ENCODE measurements at places on chromosomes 6 and 20.

DNA sequence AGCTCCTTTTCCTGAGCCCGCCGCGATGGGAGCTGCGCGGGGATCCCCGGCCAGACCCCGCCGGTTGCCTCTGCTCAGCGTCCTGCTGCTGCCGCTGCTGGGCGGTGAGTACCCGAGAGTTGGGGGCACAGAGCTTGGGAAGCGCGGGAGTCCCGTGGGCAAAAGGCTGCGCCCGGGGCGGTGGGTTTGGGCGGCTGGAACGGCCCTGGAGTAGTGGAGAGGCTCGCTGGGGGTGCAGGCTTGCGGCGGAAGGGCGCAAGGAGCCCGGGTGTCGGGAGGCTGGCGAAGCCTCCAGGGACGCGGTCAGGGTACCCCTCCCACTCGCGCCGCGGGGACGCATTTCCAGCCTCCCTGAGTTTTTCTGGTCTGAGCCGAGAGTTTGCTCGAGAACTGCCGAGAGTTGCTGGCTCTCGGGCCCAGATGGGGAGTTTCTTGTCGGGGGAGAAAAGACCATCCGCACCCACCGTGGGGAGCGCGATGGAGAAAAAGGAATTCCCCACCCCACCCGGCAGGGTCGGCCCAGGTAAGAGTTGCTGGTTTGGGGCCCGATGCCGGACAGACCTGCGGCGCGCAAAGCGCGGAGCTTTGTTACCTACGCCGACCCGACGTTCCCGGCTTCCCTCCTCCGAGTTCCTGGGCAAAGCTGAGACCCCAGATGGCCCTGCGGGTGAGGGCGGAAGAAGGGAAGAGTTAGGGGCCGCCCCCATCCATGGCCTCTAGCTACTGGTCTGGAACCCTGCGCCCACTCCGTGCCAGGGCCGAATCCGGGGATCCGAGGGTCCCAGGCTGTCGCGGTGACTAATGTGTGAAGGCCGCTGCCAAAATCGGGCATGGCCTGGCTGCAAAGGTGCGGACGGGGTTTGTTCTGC is 584 bp downstream of the PTK7 start:
- DNase-seq, result no peak

DNA sequence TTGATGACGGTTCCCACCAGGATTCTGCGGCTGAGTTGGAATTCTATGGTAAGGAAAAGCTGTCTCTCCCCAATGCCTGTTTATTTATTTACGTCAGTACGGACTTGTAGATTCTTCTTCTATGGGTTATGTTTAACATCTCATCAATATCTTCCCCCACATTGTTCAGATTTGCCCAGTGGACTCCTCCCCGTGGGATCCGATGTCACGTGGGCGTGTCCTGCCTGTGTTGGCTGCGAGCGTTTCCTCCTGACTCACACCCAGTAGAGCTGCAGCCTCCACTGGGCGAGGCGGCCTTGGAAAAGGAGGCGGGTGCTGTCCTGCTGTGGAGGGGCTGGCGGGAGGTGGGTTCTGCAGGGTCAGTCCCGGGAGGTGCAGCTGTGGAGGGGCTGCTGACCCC is 46.8 kb upstream of the SLCO4A1 start:
- no peak for DNase-seq

- no peak for DNase-seq
Observed at GRCh38 chr6:106959985-106960384, 14.5 kb downstream of the CD24 start.

GRCh38 chr6:112117554-112117953 is 30.2 kb downstream of the FAM229B start:
- DNase-seq, result no peak

DNA sequence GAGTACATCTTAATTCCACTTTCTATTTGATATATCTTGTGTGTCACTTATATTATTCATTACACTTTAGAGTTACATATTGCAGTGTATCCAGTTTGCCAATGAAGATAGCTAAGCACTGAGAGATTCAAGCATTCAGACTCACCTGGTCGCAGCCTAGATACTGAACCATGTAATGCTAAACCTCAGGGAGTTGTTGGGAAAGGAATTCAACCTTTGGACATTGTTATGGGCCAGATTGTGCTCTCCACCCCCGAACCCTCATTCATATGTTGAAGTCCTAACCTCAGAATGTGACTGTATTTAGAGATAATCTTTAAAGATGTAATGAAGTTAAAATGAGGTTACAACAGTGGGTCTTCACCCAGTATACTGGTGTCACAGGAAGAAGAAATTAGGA is 13.8 kb upstream of the KIF16B start:
- DNase-seq, result no peak

- DNase-seq, result no peak
Observed at GRCh38 chr6:148868314-148868713, 121.5 kb downstream of the UST start.

GRCh38 chr6:103183831-103184411 is 1675.8 kb downstream of the HACE1 start:
- DNase-seq, result no peak

DNA sequence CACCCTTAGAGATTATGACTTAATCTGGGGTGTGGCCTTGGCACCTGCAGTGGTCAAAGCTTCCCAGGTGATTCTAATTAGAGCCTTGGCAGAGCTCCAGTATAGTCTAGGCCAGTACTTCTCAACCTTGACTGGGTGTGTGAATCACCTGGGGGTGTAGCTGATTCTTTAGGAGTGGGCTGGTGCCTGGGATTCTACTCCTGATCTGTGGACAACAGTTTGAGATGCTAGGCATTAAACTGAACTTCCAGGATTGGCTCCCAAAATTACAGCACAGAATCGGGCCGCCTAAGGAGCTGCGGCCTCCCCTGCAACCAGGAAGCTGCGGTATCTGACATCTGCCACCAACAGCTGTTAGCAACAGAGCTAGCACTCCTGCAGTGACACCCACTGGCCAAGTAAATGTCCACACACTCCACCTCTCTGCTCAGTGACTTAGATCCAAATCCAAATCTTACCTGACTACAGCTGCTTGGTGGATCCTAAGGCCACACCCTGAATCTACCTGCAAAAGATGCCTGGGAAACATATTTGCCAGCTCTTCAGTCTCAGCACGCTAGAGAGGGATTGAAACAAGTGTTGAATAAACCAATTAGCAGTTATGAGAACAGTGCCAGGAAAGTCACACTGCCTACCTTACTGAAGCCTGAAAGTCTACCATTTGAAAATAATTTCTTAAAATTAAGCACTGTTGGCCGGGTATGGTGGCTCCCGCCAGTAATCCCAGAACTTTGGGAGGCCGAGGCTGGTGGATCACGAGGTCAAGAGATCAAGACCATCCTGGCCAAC is 126.7 kb downstream of the UNC5CL start:
- peak; percentile 23 for DNase-seq

GRCh38 chr6:29589423-29590048 is 4.6 kb downstream of the OR2H2 start:
- DNase-seq, result no peak

- DNase-seq, result no peak
Observed at GRCh38 chr20:20229595-20229994, 138.3 kb upstream of the INSM1 start.

- DNase-seq, result no peak
Observed at GRCh38 chr6:35719830-35720733, 16.8 kb upstream of the ARMC12 start.

DNA sequence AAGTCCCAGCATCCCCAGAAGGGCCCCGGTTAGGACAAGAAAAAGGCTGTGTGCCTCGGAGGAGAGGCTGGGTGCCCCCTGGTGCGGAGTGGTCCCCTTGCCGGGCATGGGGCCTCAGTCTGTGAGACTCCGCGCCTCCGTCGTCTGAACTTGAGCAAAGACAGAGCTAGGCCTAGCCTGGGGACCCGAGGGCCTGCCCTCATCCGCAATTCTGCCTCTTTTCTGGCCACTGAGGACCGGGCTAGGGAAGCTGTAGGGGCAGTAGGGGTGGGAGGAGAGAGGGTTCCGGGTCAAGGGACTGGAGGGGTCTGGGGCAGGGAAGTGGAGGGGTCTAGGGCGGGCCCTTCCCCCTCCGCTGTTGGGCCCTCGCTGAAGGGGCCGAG is 550 bp upstream of the HSPA12B start:
- no peak for DNase-seq

GRCh38 chr6:111015389-111016124 is 33.7 kb downstream of the RPF2 start:
- DNase-seq, result no peak

GRCh38 chr6:138422861-138423260 is 18.8 kb downstream of the HEBP2 start:
- DNase-seq, result no peak

GRCh38 chr20:37218441-37218840 is 39.1 kb upstream of the MROH8 start:
- no peak for DNase-seq

- no peak for DNase-seq
Observed at GRCh38 chr6:52403627-52404026, 16.5 kb upstream of the EFHC1 start.

DNA sequence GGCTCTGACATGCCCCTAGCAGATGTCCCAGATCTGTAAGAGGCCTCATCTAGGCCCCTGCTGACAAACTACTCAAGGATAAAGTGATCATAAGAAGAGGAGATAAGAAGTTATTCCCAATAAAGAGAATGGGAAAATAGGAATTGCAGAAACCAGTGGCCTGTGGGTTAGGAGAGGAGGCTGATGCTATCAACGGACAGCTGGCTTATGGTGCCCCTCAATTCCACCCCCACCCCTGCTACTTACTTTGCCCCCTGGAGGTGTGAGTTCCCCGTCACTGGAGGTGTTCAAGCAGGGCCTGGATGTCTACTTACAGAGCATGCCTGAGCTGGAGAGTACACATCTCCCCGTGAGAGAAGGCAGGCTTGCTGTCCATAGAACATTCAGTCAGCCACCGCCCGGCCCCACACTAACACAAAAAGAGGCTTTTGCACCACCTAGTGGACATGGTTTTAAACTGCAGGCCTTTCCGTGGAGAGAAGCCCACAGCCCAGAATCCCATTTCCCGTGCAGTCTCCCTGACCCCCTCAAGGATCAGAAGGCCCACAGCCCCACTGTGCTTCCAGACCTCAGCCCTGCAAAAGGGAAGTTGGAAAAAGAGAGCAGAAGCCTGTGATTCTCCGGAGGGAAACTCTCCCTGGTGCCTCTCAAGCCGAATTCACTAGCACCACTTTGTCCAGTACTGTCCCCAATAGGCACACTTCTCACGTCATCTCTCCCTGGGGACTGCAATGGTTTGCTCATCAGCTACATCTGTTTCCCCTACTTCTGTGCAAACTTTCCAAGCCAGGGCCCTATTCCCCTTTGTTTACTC is 23.8 kb upstream of the BNIP5 start:
- peak; percentile 75 for DNase-seq

- no peak for DNase-seq
Observed at GRCh38 chr6:9233686-9234085, 798.3 kb upstream of the SLC35B3 start.

DNA sequence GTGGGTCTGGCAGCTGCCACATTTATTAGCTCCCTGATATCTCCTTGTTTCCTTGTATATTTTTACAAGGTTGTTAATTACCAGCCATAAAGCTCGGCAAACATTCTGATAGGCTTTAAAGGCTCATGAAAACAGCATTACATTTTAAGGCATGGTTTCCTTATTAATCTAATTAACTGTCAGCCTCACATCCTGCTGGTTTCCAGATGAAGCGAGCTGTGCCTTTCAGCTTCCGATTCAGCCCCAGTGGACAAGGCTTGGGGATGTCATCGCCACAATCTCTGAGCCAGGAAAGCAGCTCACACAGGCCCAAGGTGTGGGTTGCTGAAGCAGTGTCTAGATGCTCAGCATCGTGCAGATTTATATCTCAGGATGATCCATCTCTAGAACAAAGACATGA is 66.0 kb upstream of the RALY start:
- no peak for DNase-seq

- no peak for DNase-seq
Observed at GRCh38 chr20:62051144-62051543, 14.5 kb downstream of the TAF4 start.

- no peak for DNase-seq
Observed at GRCh38 chr6:144697369-144697760, 412.2 kb downstream of the UTRN start.

GRCh38 chr6:145651988-145652387 is 83.3 kb downstream of the EPM2A start:
- no peak for DNase-seq

DNA sequence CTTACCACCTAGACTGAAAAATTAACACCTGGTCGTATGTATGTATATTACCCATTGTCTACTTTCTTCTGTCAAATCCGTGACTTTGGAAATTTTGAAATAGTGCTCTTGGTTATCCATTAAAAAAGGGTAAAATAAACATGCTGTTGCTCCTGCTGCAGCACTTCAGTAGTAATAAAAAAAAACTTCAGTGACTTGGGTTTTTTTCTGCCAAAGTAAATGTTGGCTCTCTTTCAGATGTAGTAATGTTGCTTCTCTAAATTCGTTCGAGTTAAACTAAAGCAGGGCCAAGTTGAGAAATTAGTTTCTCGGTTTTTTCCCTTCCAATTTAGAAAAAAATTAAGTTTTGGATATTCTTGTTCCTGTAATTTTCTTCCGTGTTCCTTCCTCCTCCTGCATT is 34.2 kb downstream of the JARID2 start:
- no peak for DNase-seq

GRCh38 chr6:30044630-30045029 is 16.4 kb upstream of the POLR1H start:
- DNase-seq, result no peak

DNA sequence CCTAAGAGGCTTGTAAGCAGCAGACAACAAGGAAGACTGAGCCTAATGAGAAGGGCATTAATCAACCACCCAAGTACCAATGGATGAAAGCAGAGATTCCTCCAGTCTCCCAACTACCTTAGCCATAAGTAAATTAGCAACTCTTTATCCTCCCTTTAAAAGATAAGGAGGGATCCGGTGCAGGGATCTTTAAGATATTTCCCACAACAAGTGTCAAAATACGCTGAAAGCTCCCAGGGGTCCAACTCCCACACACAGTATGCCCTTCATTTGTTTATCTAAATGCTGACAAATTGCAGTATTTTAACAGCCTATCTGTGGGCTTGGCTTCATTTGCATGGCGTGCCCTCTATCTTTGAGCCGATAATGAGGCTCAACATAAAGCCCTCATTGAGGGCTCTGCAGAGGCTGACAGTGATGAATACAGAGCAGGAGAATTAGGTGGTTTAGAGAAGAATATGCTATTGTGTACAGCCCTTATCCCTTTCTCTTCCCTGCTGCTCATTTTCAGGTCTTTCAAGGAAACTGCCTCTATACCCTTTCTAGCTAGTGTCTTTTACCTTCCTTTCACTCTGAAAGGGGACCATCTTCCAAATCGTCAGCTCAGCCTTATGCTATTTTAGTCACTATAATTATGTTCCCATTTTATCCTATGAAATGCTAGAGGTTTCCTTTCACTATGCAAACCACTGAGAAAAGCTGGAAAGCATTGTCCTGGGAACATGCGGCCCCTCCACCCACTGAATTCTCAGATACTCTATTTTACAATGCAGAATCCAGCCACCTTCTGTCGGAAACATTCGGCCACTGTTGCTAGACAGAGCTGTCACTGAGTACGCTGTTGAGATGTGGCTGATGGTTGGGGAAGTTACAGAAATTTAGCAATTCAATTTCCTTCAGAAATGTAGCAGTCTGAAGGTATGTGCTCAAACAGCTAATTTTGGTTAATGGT is 575.2 kb upstream of the JAG1 start:
- DNase-seq, result no peak

DNA sequence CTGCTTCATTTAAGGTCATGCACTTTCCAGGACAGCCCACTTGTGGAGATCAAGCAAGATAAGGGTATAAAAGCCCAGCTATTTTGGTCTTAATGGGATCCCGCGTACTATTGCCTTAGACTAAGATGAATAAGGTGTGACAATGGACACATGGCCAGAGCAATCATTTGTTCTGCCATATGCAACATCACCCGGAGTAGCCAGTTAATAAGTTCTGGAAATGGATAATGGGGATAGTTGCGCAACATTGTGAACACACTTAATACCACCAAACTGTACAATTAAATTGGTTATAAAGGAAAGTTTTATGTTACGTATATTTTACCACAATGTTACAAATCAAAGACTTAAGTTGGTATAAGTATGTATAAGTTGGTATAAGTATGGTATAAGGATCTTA is 674.5 kb downstream of the HDGFL1 start:
- DNase-seq, result no peak
